GM19239 (cell line): ENCODE measurements at places on chromosomes 4 and X.

- DNase-seq: no peak
These were observed 6.4 kb downstream of the ELK1 start for GRCh38 chrX:47643926-47644325.

- DNase-seq: no peak
These were observed 50.1 kb upstream of the ADRA2C start for GRCh38 chr4:3715855-3716630.

- no peak for DNase-seq
These were observed 184.6 kb downstream of the OR13H1 start for GRCh38 chrX:131728295-131729145.

DNA sequence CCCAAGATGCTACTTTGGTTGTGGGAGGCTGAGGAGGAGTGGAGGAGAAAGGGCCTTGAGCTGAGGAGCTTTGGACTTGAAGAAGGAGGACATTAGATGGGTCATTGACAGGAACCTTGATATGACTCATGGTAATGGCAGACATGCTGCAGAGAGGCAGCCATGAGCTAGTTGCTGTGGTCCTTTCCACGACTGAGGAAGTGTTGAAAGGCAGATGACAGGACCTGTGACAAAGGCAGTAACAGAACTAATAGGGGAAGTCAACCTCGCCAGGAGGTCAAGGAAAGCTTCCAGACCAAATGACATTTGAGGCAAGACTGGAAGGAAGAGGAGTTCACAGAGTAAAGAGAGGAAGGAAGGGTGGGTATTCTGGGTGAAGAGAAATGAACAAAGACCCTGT lies 7.6 kb upstream of the XPNPEP2 start:
- DNase-seq: no peak

GRCh38 chr4:16043642-16044498 lies 40.0 kb downstream of the PROM1 start:
- DNase-seq: no peak
